NCI-H2081 (cell line): ENCODE measurements at places on chromosomes 2 and 18.

- no peak for DNase-seq
Observed at GRCh38 chr2:240231838-240232244, 91.4 kb upstream of the OTOS start.

GRCh38 chr2:159960414-159960813, 102.0 kb downstream of the PLA2R1 start:
- DNase-seq, result no peak

- DNase-seq, result no peak
Observed at GRCh38 chr2:233414273-233414654, 60.0 kb downstream of the DGKD start.

GRCh38 chr2:201931951-201932350, 101.7 kb upstream of the FZD7 start:
- DNase-seq, result no peak

DNA sequence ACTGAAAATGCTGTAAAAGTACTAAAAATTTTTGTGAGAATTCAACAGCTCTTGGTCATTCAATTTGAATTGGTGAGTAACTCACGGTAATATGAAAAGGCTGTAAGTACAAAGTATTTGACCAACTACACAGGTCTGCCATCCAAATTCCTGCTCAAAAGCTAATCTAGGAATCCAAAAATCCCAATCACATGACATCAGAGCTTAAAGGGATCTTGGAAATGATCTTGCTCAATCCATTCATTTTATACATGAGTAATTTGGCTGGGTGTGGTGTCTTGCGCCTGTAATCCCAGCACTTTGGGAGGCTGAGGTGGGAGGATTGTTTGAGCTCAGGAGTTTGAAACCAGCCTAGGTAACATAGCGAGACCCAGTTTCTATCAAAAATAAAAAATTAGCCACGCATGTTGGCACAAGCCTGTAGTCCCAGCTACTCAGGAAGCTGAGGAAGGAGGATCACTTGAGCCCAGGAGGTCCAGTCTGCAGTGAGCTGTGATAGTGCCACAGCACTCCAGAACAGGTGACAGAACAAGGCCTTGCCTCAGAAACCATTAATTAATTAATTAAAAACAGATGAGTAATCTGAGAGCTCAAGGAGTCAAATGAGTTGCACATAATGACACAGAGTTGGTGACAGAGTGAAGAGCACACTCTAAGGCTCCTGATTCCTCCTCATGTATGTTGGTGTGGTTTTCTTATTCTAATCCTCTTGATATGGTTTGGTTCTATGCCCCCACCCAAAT, 19.8 kb downstream of the SPIRE1 start:
- no peak for DNase-seq

DNA sequence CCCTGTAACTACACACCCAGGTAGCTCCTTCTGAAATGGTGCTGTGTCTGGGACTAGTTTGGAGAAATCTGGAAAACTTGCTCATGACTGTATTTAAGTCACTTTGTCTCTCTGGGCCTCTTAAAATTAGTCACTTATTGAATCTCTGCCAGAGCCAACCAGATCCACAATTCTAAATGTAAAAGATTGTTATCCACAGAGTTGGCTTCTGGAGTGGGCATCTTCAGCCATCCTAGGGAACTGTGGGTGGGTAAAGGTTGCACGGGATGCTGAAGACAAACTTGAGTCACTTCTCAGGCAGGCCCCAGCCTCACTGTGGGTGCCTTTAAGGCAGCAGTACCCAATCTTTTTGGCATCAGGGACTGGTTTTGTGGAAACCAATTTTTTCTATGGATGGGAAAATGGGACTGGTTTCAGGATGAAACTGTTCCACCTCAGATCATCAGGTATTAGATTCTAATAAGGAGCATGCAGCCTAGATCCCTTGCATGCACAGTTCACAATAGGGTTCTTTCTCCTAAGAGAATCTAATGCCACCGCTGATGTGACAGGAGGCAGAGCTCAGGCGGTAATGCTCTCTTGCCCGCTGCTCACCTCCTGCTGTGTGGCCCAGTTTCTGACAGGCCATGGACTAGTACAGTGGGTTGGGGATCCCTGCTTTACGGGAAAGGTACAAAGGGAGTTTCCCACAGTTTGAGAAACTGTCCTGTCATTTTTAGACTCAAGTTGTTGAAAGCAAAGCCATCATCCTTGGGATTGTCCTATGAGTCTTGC, 98.3 kb upstream of the SPRED2 start:
- DNase-seq, result no peak

GRCh38 chr2:239818086-239818485, 207.1 kb downstream of the NDUFA10 start:
- no peak for DNase-seq

GRCh38 chr18:10659000-10659399, 133.2 kb downstream of the NAPG start:
- DNase-seq, result peak; percentile 35

- DNase-seq, result peak; percentile 8
Observed at GRCh38 chr2:111944531-111945210, 46.3 kb downstream of the MERTK start.

- DNase-seq, result no peak
Observed at GRCh38 chr18:28281400-28281799, 104.5 kb upstream of the CDH2 start.

- DNase-seq, result no peak
Observed at GRCh38 chr2:3768960-3769765, 65.8 kb downstream of the DCDC2C start.

DNA sequence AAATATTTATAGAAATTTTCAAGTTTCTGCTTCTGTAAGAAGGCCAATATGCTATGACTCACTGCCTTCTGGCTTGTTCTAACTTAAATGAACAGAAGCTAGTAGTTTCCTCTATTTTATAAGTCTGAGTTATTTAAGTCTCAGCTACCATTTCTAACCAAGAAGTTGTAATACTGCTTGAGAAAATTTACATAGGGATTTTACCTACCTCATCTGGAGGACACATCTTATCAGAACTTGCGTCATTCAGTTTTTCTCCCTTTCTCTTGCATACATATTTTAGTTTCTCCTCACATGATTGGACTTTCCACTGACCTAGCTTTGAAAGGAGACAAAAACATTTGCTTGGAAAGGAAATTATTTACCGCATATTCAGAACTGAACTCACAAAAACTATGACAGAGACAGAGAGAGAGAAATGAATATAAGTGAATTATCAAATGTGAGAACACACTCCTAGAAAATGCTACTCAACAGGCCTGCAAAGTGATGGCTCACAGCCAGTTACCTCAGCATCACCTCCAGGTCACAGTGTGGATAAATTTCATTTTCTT, 81.1 kb upstream of the CD302 start:
- DNase-seq, result no peak

DNA sequence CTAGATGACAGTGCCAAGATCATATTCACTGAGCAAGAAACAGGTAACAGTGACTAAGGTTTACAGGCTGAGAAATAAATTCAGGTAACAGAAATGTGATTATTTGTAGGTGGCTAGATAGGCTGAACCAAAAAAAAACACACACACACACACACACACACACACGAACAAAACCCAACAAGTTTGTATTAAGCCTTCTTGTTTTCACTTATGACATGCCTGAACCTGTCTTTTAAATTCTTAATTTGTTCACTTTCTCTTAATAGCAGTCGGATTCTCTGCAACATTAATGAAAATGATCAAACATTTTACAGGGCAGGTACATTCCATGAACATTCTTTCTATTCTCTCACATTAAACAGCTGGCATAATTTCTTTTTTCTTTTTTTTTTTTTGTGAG, 18.8 kb upstream of the KIDINS220 start:
- no peak for DNase-seq

DNA sequence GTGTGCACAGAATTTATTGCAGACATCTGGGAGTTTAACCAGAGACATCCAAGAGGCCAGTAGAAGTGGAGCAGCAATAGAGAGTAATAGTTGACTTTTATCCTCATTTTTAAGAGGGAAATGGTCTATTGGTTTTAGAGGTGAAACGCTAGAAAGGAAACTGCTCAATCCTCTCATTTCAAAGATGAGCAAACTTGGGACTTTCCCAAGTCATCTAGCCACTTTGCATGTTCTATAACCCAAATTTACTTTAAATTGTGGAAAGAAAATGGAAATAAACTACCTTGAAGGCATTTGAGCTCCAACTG, 601.7 kb downstream of the ARHGAP15 start:
- no peak for DNase-seq
